Spinal cord (tissue), 10 donors: ENCODE measurements at places on chromosomes 11 and 22.

- no peak for DNase-seq
Observed at GRCh38 chr11:42311514-42311913, 852.1 kb upstream of the LRRC4C start.

- no peak for DNase-seq
Observed at GRCh38 chr11:63814383-63814736, 1.1 kb downstream of the SPINDOC start.

- no peak for DNase-seq
Observed at GRCh38 chr11:28584992-28585391, 476.8 kb downstream of the METTL15 start.

DNA sequence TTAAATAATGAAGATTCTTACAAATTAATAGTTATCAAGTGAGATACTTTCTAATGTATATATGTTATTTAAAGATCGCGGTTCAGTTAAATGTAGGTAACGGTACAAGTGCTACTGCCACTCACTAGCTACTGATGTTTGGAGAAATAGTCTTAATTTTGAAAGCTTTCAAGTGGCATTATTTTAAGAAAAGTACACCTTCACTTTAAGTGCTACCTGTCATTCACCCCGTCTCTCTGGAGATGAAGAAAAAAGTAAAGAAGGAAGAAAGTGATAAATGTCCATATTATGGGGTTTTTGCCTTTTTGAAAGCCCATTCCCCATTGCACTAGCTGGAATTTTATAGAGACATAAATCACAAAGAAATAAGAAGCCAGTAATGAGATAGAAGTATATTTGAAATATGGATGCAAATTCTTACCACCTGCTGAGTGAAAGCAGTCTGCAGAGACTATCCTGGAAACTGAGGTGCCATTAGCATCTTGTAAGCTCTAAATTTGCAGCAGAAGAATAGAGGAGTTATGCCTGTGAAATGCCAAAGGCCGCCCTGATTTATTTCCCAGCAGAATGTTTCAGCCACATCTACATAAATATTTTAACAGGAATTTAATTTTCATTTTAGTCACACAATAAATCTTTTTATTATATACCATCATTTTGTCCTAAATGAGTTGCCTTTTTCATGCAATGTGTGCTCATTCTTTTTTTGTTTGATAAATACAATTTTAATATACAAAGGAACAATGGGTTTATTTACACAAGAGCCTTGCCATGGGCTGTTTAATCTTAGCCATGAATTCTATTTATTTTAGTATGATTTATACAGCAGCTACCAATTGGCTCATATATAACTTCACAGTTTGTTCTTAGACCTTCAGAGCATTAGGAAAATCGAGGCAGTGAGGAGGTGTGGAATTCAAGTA, 489.9 kb upstream of the RAG2 start:
- no peak for DNase-seq

DNA sequence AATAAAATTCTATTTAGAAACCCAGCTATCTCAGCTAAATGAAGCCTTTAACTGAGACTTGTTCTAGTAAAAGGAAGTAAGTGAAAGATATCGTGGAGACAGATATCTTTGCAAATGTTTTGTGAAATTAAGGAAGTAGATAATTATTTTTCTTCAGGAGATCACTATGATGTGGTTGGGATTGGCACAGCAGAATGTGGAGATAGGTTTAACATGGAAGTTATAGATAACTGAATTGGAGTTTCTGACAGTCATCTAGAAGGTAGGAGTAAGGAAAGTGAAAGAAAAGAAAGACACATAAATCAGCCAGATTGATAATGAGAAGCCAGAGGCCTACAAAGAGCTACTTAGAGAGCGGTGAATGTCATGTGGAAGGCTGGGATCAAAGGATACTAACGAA, 4.7 kb upstream of the CASP5 start:
- DNase-seq = no peak

- no peak for DNase-seq
Observed at GRCh38 chr11:64556721-64557250, 34.2 kb upstream of the SLC22A12 start.

DNA sequence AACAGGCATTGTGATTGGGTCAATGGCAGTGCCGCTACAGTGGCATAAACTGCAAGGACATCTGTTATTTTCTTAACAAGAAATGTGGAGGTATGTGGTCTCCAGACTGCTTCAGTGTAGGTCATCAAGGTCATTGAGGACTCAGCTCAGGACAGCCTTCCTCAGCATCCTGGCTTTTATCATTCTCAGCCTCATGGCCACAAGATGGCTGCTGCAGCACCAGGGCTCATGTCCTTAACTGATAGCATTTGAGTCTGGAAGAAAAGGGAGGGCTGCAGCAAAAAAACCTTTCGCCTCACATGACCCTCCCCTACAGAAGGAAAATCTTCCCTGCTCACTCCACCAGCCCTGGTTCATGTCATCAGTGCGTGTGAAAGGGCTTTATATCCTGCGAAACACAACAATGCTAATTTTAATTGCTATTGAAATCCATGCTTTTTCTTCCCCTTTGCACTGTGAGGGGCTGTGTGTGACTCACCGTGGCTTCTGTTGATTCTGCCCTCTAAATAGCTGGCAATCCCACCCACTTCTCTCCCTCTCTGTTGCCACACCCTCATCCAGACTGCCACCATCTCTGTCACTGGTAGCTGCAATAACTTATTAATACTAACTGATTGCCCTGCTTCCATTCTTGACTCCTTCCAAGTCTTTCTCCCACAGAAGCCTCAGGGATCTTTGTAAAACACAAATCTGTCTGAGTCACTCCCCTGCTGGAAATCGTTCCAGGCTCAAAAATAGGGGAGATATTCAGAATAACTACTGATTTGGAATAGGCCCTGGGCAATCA, 43.8 kb downstream of the CHRDL2 start:
- no peak for DNase-seq

DNA sequence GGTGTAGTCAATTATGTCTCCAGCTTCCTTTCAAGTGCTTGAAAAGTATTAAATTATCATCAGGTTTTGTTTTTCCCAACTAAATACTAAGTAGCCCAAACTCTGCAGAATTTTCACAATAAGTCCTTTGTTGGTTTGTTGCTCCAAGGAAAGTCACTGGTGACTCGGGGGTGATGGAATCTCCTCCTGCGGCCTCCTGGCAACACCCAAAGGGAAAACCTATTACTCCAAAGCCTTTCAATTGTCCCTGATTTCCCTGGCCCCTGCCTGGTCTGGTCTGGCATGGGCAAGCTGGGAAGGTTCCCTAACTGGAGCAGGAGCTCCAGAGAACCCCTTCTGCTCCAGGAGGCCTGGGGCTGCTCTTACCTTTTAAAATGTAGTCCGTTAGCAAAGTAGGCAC, 47.9 kb downstream of the FEZ1 start:
- DNase-seq = no peak

- DNase-seq = no peak
Observed at GRCh38 chr11:43942662-43943371, 380 bp downstream of the C11orf96 start.

- DNase-seq = no peak
Observed at GRCh38 chr22:21682385-21683175, 16.8 kb downstream of the PPIL2 start.

DNA sequence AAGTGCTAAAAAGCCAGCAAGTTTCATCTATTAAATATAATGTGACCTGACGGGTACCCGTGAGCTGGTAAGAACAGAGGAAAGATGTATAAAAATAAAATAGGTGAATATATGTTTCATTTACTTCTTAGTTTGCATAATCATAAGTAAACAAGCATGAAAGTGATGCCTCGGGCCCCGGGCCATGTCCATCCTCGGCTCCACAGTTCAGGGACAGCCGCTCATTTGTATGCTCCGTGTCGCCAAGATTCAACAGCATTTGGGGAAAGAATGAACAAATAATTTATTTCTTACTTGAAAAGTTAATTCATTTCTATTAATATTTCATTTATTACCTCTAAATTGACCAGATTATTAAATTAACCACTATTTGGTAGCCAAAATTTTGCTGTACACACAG, 251.8 kb downstream of the NTM start:
- DNase-seq = no peak
